ENCODE measurements at places on chromosomes 3 and 15. TPM values are rescaled to one million over a fixed set of nuclear protein-coding genes. Genes with fewer than 3 reads are reported as not detected.

Gene CPN2
- total RNA-seq = not detected

Gene SMCO1
- total RNA-seq = not detected

Gene ZBTB20
- total RNA-seq = 16.2 TPM

Gene GPR176
- 54.9 TPM for total RNA-seq

Gene ZNF660
- total RNA-seq = 1.3 TPM

Gene SPTSSB
- not detected for total RNA-seq

Gene TTC21A
- 2.5 TPM for total RNA-seq

Gene LOXL1
- total RNA-seq = 313 TPM

Gene CHL1
- total RNA-seq = under 0.01 TPM

Gene TMEM40
- not detected for total RNA-seq

Gene NCEH1
- total RNA-seq = 2.1 TPM

Gene ALDH1A3
- 28.5 TPM for total RNA-seq

Gene B3GALNT1
- 20.7 TPM for total RNA-seq

Gene GOLGA8G
- not detected for total RNA-seq

Gene DZIP1L
- total RNA-seq = 14.9 TPM

Gene PCLAF
- 3.5 TPM for total RNA-seq

Gene SCG5
- 9.9 TPM for total RNA-seq

Gene CACNA2D2
- not detected for total RNA-seq

Gene ZNF35
- total RNA-seq = 15.1 TPM

Gene CHDH
- under 0.01 TPM for total RNA-seq

Gene TRAT1
- total RNA-seq = not detected

Gene SHC4
- 5.6 TPM for total RNA-seq

Gene RPN1
- 241 TPM for total RNA-seq

Gene SLC38A3
- total RNA-seq = not detected

Gene PLA2G4E
- not detected for total RNA-seq

Gene SOX14
- total RNA-seq = not detected
